ENCODE measurements at places on chromosomes 11 and 22. TPM values are rescaled to one million over a fixed set of nuclear protein-coding genes. Genes with fewer than 3 reads are reported as not detected.
A peak's percentile ranks its signal among the peaks of the same experiment; 100 is the strongest.

GRCh38 chr22:33272180-33272579 lies 214.0 kb upstream of the SYN3 start:
- no peak for DNase-seq

Gene HEPACAM
- not detected for total RNA-seq

DNA sequence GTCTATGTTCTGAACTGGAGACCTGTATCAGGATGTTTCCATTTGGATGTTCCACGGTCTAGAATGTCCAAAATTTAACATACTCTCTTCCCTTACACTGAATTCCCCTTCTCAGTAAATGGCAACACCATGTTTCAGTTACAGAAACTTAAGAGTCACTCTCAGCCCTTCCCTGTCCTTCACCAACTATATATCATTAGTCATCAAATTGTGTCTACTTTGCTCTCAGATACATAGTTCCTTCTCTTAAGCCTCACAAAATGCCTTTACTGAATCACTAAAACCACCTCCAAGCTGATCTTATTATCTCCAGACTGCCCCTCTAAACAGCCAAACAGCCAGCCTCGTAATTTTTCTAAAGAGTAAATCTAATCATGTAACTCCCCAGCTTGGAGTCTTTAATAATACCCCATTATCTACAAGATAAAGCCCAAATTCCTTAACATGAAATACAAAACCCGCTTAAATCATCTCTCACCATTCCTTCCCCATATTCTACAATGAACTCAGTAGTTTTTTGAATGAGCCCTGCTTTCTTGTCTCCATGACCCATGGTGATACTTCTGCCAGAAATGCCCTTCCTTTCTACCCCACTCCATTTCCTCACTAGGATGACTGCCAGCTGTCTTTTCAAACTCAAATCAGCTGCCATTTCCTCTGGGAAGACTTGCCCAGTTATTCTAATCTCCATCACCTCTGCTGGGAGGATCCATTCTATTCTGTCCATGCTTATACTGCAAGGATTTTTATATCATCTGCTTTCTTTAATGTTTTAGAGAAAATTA lies 102.7 kb upstream of the ARHGAP42 start:
- DNase-seq: no peak

DNA sequence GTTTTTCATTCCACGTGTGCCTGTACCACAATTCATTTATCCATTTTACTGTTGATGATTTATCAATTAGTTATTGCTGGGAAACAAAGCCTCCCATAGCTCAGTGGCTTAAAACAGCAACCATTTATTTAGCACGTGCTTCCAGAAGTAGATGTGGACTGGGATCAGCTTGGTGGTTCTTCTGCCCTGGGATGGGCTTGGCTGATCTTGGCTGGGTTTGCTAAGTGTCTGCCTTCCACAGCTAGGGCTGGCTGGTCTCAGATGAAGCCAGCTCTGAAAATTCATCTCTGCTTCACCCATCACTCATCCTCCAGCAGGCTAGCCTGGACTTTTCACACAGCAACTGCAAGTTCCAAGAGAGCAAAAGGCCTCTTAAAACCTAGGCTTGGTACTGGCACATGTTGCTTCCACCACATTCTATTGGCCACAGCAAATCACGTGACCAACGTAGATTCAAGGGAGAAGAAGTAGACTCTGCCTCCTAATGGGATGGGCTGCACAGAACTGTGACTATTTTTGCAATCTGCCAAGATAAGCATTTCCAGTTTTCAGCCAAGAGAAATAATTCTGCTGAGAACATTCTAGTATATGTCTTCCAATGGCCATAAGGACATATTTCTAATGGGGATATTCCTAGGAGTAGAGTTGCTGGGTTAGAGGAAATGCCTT lies 124.9 kb downstream of the MN1 start:
- DNase-seq: no peak

DNA sequence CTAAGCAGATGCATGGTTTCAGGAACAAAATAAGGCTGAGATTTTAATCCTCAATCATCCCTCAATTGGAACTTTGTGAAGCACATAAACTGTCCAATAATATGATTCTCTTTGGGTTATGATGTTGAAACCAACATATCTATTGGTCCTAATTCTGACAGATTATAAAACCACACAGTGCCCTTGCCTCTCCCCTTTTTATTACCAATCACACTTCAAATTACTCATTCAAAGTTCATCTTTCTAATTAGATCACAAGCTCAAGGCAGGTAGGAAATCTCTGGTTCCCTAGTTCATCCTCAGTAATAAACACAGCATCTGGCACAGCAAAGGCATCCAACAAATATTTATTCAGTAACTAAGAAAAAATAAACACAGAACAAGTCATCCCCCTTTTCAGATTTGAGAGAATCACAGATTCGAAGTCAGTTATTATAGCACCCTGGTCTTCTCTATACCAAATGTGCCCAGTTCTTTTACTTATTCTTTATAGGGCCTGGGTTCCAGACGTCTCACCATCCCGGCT lies 611.6 kb downstream of the INSC start:
- DNase-seq: no peak

Gene WNT11
- total RNA-seq: 1.2 TPM

DNA sequence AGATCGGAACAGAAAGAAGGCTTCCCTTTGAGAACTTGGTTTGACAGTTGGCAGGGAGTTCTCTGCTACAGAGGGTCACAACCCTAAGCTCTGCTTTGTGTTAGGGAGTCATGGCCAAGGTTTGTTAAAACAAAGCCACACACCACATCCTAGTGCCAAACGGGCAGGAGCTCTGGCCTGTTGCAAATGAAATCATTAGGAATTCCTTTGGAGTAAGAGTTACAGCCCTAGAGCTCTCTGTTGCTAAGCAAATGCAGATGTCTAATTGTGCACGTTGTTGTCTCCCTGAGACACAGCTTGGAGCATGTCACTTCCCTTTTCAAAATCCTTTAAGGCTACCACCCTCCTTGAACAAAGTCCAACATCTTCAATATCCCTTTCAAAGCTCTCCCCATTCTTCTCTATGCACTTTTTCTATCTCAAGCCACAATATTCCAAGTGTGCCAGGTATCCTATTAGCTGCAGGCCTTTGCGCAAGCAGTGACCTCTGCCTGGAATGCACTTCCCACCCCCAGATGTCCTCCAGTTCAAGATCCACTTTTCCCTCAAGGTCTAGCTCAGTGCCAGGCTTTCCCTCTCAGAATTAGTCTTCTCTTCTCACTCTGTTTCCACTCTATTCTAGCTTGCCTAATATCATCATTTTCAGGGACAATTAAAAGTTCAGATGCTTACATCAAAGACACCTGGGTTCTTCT lies 253.7 kb upstream of the POU2AF2 start:
- no peak for DNase-seq

Gene SPATA19
- not detected for total RNA-seq

GRCh38 chr11:107598225-107599139 lies 7.5 kb downstream of the ELMOD1 start:
- peak; percentile 46 for DNase-seq

Gene CD248
- 0.83 TPM for total RNA-seq

DNA sequence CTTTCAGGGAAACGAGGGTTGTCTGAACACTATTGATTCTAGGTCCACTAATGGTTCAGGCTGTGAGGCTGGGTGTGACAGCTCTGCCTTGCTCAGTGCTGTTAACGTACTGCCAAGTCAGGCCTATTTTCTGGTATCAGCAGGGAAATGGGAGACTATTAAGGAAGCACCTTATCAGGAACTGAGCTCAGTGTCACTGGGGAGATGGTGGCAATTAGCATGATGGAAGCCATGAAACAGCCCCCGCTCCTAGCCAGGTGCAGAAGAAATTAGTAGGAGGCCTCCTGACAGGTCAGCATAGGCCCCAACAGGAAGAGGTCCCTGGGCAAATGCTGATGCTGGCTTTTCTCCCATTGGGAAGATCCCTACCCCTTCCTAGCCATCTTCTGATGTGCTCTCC lies 42.6 kb upstream of the LMO2 start:
- DNase-seq: no peak

DNA sequence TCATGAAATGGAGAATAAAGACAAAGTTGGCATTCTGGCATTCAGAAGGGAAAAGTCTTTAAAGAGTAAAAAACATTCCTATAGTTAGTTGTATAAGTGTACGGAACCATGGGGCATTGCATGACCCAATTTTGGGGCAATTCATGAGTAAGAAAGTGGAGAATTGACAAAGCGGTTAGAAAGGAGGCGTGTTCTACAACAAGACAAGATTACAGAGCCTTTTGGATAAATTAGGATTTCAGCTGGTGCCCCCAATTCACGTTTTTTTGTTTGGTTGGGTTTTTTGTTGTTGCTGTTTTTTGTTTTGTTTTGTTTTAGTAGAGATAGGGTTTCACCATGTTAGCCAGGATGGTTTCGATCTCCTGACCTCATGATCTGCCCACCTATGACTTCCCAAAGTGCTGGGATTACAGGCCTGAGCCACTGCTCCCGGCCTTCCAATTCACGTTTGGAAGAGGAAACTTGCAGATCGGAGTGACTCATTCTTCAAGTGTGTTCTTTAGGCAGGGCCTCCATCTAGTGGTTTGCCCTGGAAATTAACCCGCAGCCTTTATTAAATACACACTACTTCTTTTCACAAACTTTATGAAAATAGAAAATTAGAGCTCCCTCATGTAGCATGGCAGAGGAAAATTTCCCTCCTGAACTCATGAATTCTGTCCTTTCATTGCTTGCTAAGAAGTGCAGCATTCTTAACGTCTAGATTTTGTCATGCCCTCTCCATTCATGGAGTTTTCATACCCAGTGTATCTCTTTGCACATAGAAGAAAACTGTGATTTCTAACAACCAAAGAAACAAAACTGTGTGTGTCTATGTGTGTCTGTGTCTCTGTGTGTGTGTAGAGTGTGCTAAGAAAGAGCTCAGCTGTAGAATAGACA lies 118.1 kb downstream of the BBOX1 start:
- DNase-seq: peak; percentile 45

Gene BTG4
- not detected for total RNA-seq

Gene EIF4ENIF1
- 13.2 TPM for total RNA-seq

Gene MAP6
- 0.44 TPM for total RNA-seq

Gene ANO5
- total RNA-seq: 6.2 TPM

GRCh38 chr11:132898676-132899075 lies 633.6 kb downstream of the OPCML start:
- DNase-seq: no peak

DNA sequence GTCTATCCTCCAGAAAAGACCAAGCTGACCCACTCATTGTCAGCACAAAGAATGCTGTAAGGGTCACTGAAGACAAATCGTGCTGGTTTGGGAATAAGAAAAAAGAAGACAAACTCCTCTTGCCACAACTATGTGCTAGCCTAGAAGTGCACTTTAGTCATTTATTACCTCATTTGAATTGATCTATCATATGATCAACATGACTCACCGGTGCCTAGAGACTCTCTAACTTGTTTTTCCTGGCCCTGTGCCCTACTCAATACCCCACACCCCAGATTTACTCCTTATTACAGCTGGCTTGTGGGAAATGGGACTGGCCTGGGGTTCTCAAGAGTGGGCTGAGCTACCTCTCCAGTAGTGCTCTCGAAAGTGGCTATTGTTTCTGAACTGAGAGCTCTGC lies 35.9 kb upstream of the HORMAD2 start:
- no peak for DNase-seq

DNA sequence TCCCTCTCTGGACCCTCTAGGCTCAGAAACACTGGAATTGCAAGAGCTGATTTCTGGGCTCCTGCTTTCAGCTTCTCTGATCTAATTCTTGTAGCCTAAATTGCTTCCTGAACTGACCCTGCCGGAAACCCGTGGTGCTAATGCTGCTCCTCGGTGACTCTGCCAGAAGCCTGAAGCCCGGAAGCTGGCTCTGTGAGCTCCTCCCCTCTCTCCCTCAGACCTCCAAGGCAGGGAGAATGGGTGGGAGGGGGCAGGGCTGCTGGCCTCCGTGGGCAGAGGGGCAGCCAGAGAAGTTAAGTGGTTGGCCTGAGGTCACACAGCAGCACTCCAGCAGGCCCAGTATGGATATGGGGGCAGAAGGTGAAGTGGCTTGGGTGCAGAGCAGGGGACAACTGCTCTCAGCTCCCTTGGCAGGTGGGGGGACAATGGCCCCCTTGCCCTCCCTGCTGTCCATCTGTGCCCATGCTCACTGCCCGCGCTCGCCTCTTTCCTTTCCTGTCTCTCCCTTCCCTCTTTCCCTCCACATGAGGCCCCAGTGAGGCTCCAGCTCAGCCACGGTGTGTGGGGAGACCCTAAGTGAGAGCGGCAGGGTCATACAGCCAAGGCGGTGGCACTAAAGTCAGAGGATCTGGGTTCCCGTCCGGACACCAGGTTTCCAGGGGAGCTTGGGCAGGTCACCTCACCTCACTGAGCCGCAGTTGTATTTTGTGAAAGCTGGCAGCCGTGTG lies 16.2 kb downstream of the CAPN5 start:
- peak; percentile 46 for DNase-seq

- DNase-seq: no peak
These were observed 4.5 kb downstream of the RPS6KB2 start for GRCh38 chr11:67432655-67433349.

- peak; percentile 66 for DNase-seq
These were observed 1.1 kb upstream of the MRGPRX4 start for GRCh38 chr11:18171377-18172000.

Gene SNU13
- 140 TPM for total RNA-seq

Gene HEPHL1
- total RNA-seq: not detected

GRCh38 chr11:98194611-98195010 lies 826.1 kb upstream of the CNTN5 start:
- no peak for DNase-seq

DNA sequence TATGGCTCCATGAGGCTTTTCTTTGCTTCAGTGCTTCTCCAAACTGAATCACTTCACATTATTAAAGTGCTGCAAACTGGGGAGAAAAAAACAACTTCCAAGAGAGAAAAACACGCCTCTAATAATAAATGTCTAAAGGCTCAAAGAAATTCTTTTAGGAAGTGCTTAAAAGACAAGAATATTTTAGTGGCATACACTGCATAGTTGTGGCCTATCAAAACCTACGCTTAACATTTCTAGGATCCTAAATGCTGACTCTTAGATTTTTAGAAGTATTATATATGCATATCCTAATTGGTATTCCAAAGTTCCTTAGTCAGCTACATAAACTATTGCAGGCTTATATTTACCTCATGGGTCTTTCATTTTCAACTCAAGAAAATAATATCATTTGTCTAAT lies 879.0 kb upstream of the CCDC90B start:
- DNase-seq: no peak

- no peak for DNase-seq
These were observed 55.0 kb downstream of the AP2A2 start for GRCh38 chr11:980438-981357.

Gene MTCH2
- total RNA-seq: 148 TPM

- DNase-seq: no peak
These were observed 13.1 kb upstream of the KDM2A start for GRCh38 chr11:67105964-67106363.

Gene GLB1L3
- total RNA-seq: 24.0 TPM

- no peak for DNase-seq
These were observed 9.9 kb downstream of the IL10RA start for GRCh38 chr11:117996058-117996457.

DNA sequence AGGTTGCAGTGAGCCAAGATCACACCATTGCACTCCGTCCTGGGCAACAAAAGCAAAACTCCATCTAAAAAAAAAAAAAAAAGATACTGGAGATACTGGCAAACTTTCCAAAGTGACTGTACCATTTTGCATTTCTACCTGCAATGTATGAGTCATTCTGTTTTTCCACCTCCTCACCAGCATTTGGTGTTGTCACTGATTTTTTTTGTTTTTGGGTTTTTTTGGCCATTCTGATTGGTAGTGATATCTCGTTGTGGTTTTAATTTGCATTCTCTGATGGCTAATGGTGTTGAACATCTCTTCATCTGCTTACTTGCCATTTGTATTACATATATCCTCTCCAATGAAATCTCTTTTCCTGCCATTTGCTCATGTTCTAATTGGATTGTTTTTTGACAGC lies 12.0 kb upstream of the RBX1 start:
- no peak for DNase-seq

GRCh38 chr11:118276422-118276821 lies 12.3 kb upstream of the MPZL2 start:
- DNase-seq: no peak

Gene MYO7A
- total RNA-seq: 1.8 TPM

Data from H7 (cell line).